Regular cardiac myocyte (primary cell): ENCODE measurements at places on chromosomes 3 and 15. TPM values are rescaled to one million over a fixed set of nuclear protein-coding genes. Genes with fewer than 3 reads are reported as not detected.

The SLC24A5 gene
- total RNA-seq, result not detected in 2 replicates

The ISLR gene
- total RNA-seq, result 18.8 and 23.4 TPM in 2 replicates

The BTLA gene
- 0.56 TPM in 1 of 2 replicates, not detected in the other for total RNA-seq

The HYAL1 gene
- total RNA-seq, result 0.96 and 2.5 TPM in 2 replicates

The IMPG2 gene
- total RNA-seq, result under 0.01 and 0.56 TPM in 2 replicates

The ERC2 gene
- under 0.01 TPM in 1 of 2 replicates, not detected in the other for total RNA-seq

The UACA gene
- 229 and 352 TPM in 2 replicates for total RNA-seq

The IQCH gene
- 3.1 and 3.4 TPM in 2 replicates for total RNA-seq

The DAZL gene
- not detected in 2 replicates for total RNA-seq

The NPHP3 gene
- total RNA-seq, result 25.4 and 26.6 TPM in 2 replicates

The CPN2 gene
- total RNA-seq, result not detected in 2 replicates

The GJD2 gene
- total RNA-seq, result not detected in 2 replicates
